ENCODE measurements at places on chromosomes 11 and 22.

- DNase-seq = no peak
These were observed 44.7 kb upstream of the SHISAL1 start for GRCh38 chr22:44357296-44357965.

DNA sequence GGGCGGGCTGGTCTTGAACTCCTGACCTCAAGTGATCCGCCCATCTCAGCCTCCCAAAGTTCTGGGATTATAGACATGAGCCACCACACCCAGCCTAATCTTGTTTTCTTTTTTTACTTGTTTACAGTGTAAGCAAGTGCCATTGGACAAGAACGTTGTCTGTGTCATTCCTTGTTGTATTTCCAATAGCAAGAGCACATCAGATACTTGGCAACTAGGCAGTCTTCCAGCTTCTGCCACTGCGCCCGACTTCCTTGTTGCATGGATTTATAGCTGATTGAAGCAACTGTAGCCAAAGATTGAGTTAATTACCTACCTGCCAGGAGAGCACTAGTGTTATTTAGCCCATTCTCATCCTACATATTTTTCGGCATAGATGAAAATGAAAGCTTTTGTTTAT, 3.1 kb upstream of the SGSM3 start:
- no peak for DNase-seq

GRCh38 chr11:9397746-9398680, 13.6 kb downstream of the IPO7 start:
- DNase-seq = no peak

- DNase-seq = no peak
These were observed 1475.4 kb downstream of the BRD1 start for GRCh38 chr22:48352086-48352911.

- DNase-seq = no peak
These were observed 8.2 kb downstream of the MTFP1 start for GRCh38 chr22:30433773-30434172.

DNA sequence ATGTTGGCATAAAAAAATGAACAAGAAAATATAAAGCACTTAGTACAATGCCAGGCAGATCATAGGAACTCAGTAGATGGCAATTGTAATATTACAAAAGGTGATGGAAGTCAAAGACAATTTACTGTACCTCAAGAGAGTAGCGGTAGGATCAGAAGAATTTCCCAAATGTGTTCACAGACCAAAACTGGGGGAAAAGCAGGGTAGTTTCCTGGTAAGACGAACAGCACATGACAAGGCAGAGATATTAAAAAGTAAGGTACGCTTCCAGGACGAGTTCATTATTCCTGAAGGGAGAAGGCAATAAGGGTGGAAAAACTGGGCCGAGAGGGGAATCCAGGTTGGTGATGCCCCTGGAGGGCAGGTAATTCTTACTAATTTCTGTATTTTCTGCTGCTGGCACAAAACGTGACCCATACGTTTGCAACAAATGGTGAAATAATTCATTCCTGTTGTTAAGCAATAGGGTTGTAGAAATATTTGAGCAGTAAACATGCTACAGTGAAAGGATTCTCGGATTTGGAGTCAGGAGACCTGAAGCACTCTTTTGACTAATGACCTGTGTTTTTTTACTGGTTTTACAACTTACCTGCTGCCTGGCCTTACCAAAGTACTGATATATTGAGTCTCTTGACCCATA, 786 bp upstream of the ANKRD42 start:
- no peak for DNase-seq

GRCh38 chr11:126340960-126341606, 14.4 kb upstream of the ST3GAL4 start:
- DNase-seq = peak; percentile 49

DNA sequence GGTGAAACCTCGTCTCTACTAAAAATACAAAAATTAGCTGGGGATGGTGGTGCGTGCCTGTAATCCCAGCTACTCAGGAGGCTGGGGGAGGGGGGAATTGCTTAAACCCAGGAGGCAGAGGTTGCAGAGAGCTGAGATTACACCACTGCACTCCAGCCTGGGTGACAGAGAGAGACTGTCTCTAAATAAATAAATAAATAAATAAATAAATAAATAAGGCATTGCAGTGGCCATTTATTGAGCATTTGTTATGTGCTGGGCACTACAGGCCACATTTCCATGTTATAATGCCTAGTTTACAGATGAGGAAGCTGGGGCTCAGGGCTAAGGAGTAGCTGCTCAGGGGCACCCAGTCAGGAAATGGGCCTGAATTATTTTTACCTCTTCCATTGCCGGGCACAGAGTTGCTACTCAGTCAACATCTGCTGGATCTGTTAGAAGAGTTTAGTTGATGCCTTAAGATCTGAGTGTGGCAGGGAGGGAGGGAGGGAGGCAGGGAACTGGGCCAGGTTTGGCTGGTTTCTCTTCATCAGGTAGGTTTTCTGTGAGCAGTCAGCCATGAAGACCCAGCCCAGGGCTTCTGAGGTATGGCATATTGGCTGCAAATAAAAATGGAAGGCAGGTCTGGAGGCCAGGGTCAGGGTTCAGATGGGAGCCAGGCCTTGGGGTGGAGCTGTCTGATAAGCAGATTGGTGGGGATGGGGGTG, 5.6 kb downstream of the PVALB start:
- DNase-seq = no peak

DNA sequence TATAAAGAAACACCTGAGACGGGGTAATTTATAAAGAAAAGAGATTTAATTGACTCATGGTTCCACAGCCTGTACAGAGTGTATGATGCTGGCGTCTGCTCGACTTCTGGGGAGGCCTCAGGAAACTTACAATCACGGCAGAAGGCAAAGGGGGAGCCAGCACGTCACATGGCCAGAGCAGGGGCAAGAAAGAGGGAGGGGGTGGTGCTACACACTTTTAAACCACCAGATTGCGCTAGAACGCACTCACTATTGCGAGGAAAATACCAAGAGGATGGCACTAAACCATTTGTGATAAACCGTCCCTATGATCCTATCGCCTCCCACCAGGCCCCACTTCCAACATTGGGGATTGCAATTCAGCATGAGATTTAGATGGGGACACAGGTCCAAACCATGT, 79.7 kb upstream of the CARD18 start:
- peak; percentile 18 for DNase-seq

GRCh38 chr22:29635734-29636357, 32.4 kb downstream of the NF2 start:
- DNase-seq = peak; percentile 60

DNA sequence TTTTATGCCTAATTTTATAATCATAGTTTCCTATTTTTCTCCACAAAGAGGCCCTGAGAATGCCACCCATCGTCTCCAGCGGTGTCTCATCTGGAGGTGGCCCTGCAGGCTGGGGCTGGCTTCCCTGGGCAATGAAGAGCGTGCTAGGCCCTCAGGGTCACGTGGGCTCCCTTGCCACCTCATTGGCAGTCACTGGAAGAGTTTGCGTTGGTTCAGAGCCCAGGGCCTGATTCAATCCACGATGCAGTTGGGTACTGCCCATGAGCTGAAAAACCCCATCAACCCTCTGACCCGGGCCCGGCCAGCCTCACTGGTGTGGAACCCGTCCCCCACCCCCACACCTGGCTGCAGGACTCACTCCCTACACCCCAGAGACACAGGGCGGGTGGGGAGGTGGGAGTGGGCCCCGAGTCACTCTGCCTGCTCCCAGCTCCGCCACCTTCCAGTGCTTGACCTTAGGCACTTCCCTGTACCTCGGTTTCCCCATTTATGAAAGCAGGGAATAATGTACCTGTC, 43.4 kb upstream of the A4GALT start:
- no peak for DNase-seq

DNA sequence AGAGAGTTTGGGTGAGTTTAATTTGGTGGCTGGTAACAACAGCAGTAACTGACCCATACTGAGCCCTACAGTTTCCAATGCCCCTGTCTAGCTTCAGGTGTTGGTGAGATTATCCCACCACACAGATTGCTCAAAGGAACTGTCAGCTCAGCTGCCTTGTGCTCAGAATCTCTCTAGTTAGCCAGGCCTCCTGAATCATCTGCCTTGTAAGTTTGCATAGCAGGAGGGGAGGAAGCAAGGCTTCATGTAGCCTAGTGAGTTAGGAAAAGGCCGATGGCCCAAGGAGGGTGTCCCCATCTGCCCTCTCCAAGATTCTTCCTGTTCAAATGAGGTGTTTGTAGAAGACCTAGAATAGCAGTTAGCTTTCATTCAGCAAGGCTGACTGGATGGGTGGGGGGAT, 74.3 kb downstream of the MICAL2 start:
- peak; percentile 23 for DNase-seq

DNA sequence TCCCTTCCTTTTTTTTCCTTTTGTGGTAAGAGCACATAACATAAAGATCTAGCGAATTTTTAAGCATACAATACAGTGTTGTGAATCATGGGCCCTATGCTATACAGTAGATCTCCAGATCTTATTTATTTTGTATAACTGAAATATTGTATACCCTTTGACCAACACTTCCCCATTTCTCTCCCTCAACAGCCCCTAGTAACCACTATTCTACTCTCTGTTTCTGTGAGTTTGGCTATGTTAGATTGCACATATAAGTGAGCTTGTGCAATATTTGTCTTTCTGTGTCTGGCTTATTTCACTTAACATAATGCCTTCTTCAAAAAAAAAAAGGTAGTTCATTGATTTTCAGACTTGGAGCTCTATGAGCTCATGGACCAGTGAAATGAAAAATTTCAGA, 180.5 kb downstream of the C11orf91 start:
- no peak for DNase-seq

DNA sequence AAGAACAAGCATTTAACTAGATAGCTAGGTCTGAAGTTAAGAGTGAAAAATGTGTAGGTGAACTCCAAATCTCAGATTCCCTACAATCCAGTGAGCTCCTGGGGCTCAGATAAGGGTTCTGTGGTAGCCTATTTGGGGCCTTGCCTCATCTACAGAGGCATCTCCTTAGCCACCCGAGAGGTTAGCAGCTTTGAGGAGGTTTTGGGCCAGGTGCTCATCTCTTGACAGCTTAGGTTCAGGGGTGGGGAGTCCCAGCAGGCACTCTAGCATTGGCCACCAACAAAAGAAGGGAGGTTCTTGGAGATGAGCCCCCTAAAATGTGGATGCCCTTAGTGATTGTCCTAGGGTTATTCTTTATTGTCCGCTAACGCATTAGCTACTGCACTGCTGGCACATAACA, 184.4 kb upstream of the B3GAT1 start:
- no peak for DNase-seq

DNA sequence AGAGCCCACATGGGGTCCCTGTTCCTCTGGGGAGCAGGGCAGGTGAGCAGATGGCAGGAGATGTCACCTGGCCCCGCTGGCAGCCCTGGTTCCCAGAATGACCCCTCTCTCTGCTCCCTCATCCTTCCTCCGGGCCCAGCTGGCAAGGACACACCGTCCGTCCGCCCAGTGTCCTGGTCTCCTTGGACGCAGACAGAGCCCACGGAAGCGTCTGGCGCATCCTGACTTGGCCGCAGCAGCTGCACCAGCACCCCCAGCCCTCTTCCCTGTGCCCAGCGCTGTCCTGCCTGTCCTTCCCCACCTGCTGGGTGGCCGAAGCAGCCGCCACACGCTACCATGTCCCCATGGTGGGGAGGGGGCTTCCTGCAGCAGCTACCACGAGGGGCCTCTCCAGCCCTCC, 9.6 kb upstream of the CABP7 start:
- DNase-seq = no peak

- DNase-seq = peak; percentile 51
These were observed 1.9 kb downstream of the TMEM45B start for GRCh38 chr11:129817534-129818051.

GRCh38 chr11:109739379-109739778, 317.4 kb downstream of the C11orf87 start:
- DNase-seq = no peak

GRCh38 chr11:114832532-114833125, 154.3 kb downstream of the NXPE2 start:
- DNase-seq = no peak

GRCh38 chr11:4093519-4094347, 866 bp upstream of the RRM1 start:
- DNase-seq = no peak

- DNase-seq = no peak
These were observed 109.5 kb downstream of the DBX1 start for GRCh38 chr11:20050551-20051333.

DNA sequence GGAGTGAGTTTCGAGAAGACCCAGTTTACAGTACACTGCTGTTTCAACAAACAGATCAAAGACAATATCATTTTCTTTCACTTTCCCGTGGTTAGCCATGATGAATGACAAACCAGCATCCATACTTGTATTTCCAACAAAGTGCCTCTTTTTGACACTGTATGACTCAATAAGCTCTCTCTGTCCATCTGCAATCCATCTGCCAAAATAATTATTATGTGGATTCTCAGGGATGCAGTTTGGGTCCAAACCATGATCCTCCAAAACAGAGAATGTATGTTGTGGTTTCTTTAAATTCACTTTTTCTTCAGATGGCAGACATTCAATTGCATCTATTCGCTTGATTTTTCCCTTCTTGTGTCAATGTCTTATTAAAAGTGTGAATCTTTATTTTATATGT, 37.8 kb upstream of the RASD2 start:
- no peak for DNase-seq

DNA sequence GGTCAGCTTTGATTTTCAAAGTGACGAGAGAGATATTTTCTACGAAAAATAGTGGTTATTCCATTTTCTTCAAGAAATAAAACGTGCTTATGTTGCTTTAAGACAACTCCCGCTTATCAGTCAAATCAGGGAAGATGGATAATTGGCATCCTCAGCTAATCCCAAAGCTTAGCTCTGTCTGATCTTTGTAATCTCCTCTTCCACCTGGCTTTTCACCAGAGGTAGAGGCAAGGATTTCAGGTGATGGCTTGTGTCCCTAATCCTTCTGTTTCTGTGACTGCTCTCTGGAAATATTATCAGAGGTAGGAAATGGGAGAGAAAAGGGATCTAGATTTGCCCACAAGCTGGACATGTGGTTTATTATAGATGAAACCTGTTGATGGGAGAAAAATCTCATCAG, 78.9 kb downstream of the DBX1 start:
- no peak for DNase-seq

- DNase-seq = no peak
These were observed 251.5 kb upstream of the ISX start for GRCh38 chr22:34814260-34815025.

DNA sequence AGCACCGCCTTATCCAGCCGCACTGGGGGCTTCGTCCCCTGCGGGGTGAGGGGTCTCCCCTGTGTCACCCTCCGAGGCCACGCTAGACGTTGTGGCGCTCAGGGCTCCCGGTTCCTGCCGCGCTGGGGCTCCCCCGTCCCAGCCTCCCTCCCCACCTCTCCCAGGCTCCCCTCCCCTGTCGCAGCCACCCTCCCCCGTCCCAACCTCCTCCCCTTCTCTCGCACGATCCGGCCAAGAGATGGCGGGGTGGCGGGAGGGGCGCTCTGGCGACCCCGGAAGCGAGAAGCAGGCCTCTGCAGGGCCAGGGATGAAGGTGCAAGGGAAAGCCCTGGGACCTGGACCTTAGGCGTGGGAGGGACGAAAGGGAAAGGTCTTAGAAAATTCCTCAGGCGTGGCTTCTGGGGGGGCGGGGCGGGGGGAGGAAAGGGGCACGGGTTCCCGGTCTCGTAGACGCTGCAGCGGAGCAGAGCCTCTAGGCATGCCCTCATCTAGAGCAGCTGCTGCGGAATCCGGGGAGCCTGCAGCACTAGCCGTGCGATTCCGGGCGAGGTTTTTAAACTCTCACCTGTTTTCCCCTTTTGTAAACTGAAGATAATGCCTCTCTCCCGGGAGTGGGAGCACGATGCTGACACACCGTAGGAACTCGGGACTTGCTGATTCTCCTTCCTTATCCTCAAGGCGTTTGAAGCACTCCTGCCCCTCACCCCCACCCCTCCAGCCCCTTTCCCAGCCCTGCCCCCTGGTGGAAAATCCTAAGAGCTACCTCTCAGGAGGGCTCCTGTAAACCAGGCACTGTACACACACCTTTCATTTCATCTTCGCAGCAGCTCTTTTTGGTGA, 14.4 kb downstream of the KCNJ5 start:
- DNase-seq = peak; percentile 77

All from PC-3 (cell line).